ENCODE measurements at places on chromosomes 11 and 22.

- no peak for DNase-seq
Measured at GRCh38 chr11:33970984-33971466, 79.1 kb upstream of the LMO2 start.

DNA sequence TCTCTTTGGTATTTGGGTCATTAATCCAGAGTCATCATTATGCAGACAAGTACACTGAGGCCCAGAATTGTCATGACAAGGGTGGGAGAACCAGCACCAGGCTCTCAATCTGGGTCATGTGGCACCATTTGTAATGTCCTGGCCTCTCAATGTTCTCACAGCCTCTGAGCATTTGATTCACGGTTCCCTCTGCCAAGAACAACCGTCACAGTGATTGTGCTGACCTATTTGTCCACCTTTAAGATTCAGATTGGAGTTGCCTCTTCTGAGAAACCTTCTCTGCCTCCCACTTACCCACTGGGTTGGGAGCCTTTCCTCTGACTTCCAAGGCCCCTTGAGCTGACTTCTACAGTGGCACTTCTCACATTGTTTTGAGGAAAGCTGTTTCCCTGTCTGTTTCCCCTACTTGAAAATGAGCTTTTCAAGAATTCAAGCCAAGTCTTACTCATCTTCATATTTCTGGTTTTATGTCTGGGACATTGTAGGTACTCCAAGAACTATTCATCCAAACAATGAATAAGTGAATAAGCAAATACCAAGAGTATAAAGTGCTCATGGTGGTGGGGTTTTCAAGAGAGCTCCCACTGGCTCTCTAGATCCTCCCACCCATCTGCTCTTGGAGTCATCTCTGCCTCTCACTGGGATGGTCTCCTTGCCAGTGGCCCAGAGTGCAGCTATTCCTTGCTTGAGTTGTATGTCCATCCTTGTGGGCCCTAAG lies 126.4 kb upstream of the E2F8 start:
- no peak for DNase-seq

DNA sequence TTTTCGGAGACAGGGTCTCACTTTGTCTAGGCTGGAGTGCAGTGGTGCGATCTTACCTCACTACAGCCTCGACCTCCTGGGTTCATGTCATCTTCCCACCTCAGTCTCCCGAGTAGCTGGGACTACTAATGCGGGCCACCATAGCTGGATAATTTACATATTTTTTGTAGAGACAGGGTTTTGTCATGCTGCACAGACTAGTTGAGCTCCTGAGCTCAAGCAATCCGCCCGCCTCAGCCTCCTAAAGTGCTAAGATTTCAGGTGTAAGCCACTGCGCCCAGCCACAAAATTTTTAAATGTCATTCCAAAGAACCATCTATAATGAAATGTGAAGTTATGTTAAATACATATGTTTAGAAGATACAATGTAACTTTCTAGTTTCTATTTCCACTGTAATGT lies 4747.7 kb upstream of the OR11H1 start:
- DNase-seq = no peak

GRCh38 chr11:40207416-40207815 lies 1252.0 kb downstream of the LRRC4C start:
- DNase-seq = no peak

DNA sequence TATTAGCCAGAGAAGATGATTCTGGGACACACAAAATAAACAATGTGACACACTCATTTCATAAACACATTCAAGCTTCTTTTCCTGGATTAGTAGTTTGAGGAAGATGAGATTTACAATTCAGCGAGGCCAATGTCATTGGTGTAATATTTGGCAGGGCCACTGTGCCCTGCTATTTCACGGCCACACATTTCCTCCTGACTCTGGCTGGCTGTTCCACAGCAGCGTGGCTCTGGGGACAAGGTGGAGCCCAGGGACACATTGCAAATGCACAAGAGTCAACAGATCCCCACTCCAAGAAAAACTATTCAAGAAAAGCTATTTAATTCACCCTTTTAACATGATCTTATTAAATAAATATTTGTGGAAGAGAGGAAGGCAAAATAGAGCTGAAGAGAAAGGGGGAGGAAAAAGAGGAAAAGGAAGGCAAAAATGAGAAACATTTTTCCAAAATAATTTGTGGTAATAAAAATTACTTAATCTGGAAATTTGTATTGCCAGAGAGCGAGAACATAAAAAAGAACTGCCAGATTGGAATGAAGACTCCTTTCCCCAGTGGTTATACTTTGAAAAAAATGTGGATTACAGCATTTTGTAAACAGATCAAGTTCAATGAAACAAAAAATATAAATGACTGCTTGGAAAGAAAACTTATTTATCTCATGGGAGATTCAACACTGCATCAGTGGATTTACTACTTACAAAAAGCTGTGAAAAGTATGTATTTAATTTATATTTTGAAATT lies 27.1 kb downstream of the NXPE2 start:
- no peak for DNase-seq

DNA sequence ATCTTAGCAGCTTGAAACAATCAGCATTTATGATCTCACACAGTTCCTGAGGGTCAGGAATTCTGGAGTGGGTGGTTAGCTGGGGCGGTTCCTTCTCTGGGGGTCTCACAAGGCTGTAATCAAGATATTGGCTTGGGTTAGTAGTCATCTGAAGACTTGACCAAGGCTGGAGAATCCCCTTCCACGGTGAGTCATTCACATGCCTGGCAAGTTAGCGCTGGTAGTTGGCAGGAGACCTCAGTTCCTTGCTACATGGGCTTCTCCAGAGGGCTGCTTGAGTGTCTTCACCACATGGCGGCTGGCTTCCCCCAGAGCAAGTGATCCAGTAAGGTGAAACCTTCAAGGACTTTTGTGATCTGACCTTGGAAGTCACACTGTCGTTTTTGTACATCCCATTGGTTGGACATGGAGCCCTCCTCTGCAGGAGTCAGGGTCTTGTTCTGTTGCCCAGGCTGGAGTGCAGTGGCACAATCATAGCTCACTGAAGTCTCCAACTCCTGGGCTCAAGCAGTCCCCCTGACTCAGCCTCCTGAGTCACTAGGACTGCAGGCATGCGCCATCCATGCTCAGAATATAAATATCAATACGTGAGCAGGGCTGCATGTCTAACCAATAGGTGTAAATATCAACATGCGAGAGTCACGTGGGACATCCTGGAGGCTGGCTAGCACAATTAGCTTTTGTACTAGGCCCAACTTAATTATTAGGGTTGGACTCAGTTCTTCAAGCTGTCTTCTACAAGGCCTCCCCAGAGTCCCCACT lies 7.2 kb upstream of the NIPSNAP1 start:
- DNase-seq = no peak

- no peak for DNase-seq
Measured at GRCh38 chr11:120029321-120029720, 108.6 kb downstream of the TRIM29 start.

- no peak for DNase-seq
Measured at GRCh38 chr11:69821511-69822040, 2.4 kb upstream of the FGF3 start.

DNA sequence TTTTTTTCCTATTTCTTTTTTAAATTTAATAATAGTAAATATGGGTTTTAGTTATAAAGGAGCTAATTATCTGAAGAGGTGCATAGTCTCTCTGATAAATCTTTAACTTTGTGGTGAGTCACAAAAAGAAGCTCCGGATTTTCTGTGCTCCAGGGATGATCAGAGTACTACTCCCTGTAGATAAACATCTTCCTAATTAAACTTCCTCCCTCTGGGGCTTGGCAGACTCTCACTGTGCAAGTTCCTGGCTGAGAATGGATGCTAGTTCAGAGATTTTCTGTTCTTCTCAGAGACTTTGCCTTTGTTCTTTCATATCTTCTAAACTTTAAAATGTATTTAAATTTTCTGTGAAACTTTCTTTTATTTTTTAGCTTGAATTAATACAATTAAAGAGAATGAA lies at the start of gene OR10G7:
Gene OR10G7, minus strand, starts transcription at position 72 of the 400 bp plus-strand sequence. CDS start 2,324 bp downstream, outside the sequence.
- DNase-seq = no peak

DNA sequence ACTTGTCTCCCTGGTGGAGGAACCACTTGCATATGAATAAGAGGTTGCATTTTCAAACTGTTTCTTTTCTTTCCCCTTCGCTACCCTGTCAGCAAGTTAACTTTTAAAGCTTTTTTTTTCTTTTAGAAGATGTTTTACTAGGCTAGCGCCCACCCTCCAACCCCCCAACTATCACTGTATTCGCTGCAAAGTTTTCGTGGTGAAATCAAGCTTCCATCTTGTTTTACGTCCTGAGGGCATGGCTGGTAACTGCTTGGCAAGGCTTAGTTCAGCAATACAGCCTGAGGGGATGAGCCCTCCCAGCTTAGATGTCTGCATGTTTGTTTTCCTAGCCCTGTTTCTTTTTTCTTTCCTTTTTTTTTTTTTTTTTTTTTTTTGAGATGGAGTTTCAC lies 1359.3 kb downstream of the LRRC4C start:
- DNase-seq = no peak

DNA sequence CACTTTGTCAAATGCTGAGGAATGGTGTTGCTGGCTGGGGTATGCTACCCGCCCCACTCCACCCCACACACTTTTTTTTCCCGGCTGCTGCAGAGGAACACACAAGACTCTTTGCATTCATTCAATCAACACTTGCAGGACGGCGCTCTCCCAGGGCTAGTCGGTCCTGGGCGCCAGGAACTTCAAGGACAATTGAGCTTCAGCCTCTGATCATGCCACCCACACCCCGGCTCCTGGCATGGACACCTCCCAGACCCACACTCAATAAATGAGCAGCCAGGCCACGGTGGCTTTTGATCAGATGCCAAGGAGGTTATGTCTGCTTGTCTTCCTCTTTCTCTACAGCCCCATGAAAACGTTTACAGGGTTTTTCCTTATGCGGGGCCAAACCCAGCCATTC lies 19.8 kb downstream of the TPST2 start:
- DNase-seq = no peak

- no peak for DNase-seq
Measured at GRCh38 chr11:123587044-123587443, 67.4 kb downstream of the SCN3B start.

DNA sequence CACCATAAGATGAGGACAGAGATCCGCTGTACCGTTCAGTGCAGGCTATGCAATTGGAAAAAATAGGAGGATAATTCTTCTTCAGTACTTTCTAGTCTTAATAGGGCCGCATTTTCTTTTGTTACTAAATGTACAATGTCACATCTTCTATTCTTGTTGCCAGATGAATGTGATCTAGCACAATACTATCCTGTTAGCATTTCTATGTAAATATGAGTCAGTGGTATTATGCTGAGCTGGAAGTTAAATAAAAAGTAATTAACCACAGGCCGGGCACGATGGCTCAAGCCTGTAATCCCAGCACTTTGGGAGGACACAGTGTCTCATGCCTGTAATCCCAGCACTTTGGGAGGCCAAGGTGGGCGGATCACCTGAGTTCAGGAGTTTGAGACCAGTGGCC lies 24.4 kb upstream of the BIRC3 start:
- no peak for DNase-seq

DNA sequence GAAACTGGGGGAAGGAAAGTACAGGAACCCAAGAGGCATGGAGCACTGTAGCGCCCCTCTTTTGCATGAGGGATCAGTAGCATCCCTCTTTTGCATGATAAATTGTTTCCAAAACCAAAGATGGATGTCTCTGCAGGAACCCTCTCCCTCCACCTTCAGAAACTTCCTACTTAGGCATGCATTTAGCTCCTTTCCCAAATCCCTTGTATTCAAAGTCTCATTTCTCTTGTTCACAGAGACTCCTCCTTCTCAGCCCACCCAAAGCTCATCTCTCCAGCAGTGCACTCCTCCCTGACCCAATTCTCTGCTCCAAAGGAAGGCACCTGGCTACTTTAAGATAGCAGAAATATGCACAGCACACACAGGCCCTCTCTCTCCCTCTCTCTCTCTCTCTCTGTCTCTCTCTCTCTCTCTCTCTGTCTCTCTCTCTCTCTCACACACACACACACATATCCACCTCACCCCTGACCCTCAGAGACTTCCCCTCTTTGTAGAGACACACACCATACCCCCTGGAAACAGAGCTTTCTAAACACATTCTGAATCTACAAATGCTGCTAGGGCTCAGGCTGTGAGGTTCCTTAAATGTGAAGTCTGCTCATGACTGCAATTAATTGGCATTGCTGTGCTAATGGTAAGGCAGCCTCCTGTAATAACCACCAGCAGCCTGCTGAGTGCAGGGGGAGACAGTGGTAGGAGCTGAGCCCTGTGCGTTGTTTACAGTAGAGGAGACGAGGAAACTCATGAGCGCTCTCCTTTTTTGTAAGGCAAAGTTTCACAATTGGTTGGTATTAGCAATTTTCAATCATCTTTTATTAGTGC lies 519.6 kb downstream of the NTM start:
- no peak for DNase-seq

- DNase-seq = no peak
Measured at GRCh38 chr11:19907839-19908238, 195.2 kb downstream of the NAV2 start.

DNA sequence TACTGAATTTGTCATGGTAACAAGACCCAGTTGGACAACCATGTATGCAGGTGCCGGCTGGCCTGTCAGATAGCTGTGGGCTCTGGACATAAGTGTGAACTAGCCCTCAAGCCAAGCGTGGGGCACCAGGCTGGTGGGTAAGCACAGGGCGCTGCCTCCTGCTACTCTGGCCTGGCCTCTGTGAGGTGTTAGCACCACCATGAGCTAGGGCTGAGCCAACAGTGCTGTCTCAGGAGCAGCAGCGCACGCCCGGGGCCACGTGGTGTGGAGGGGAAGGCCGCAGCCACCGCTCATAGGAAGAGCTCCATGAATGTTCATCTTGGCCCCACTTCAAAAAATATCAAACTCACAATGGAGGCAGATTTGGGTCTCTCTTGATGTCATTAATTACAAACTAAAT lies 35.3 kb upstream of the GNB1L start:
- no peak for DNase-seq

- DNase-seq = no peak
Measured at GRCh38 chr22:36281781-36282327, 28.9 kb downstream of the APOL1 start.

GRCh38 chr11:122486793-122487495 lies 168.6 kb upstream of the UBASH3B start:
- no peak for DNase-seq

GRCh38 chr11:68657021-68657780 lies 27.1 kb upstream of the GAL start:
- DNase-seq = no peak

- no peak for DNase-seq
Measured at GRCh38 chr11:76742902-76743301, 40.3 kb upstream of the TSKU start.

DNA sequence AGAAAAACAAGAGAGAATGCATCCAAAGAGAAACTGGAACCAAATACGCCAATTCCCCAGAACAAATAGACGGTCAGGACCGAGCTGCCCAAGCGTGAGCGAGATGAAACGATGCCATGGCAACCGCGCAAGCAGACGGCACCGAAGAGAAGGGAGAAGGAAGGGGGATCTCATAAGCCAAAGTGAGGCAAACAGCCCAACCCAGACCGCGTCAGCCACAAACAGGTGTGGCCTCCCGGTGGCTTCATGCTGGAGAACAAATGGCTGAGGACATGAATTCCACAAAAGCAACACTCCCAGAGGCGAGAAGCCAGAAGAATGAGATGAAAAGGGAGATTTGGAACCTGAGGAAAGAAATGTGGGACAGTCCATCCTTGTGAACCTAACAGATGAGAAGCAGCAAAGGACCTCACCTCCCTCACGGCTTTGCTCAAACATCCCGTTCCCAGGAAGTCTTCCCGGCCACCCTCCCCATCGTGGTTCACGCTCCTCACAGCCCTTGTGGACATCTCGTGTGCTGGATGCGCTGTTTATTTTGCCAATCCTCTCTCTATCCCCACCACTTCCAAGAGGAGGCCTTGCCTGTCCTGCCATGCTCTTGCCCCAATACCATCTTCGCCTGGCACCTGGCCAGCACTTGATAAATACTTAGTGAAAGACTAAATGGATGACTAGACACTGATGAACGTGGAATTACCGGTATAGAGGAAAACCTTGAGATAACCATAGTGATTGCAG lies 89.1 kb upstream of the RTL6 start:
- DNase-seq = no peak

Data from NCI-H2081 treated with DMSO at 0.1 percent for 48 hours (cell line).